ENCODE measurements at places on chromosomes 11 and 22. TPM values are rescaled to one million over a fixed set of nuclear protein-coding genes. Genes with fewer than 3 reads are reported as not detected.

OR51E1 gene
- total RNA-seq, result not detected

GLB1L3 gene
- not detected for total RNA-seq

KRTAP5-9 gene
- total RNA-seq, result not detected

DNA sequence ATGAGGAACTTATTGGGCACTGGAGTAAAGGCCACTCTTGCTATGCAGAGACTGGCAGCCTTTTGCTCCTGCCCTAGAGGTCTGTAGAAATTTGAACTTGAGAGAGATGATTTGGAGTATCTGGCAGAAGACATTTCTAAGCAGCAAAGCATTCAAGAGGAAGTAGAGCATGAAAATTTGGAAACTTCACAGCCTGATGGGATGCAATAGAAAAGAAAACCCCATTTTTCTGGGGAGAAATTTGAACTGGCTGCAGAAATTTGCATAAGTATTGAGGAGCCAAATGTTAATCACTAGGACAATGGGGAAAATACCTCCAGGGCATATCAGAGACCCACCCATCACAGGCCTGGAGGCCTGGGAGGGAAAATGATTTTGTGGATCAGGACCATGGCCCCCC is 29.9 kb upstream of the CD44 start:
- DNase-seq, result no peak

DNA sequence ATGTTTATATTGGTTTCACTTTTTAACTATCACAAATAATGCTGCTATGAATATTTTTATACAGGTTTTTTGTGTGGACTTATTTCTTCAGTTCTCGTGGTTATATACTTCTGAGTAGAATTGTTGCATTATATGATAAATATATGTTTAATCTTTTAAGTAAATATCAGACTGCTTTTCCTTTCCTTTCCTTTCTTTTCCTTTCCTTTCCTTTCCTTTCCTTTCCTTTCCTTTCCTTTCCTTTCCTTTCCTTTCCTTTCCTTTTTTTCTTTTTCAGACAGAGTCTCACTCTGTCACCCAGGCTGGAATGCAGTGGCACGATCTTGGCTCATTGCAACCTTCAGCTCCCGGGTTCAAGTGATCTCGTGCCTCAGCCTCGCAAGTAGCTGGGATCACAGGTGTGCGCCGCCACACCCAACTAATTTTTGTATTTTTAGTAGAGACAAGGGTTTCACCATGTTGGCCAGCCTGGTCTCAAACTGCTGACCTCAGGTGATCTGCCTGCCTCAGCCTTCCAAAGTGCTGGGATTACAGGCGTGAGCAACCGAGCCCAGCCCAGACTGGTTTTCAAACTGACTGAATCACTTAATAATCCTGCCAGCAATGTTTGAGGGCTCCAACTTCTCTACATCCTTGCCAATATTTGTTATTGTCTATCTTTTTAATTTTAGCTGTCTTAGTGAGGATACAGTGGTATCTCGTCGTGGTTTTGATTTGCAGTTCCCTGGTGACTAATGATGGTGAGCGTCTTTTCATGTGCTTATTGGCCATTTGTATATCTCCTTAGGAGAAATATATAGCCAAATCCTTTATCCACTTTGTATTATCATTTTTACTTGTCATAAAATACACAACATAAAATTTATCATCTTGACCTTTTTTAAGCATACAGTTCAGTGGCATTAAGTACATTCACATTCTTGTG is 21.9 kb downstream of the HTR3B start:
- no peak for DNase-seq

GRCh38 chr11:64723117-64723906 is at the start of gene NRXN2:
NRXN2 (minus strand) TSS chr11:64723197; CDS start chr11:64713699, 9,498 bp downstream.
- DNase-seq, result no peak

DNA sequence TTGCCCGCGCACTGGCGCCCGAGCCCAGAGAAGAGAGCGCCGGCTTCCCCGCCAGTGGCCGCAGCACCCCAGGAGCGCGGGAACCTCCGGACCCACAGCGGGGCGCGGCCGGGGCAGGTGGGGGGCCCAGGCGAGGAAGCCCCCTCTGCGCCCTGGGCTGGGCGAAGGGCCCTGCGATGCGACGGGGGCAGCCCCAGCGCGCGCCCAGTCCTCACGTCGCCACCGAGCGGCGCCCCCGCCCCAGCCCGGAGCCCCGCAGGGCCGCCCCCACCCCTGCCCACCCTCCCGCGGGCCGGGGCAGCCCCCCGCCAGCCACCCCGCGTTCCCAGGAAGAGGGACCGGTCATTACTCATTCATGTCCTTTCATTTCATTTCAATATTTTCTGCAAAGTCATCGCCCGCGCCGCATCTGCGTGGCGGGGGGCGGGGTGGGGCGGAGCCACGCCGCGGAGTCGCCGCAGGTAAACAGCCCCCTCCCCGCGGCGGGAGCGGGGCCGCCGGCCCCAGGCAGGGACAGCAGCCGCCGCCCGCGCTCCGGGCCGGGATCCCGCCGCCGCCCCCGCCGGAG is 673 bp upstream of the PANX2 start:
- DNase-seq, result no peak

Measured in pulmonary artery endothelial cell (primary cell).